ENCODE measurements at places on chromosomes 12 and 14.

DNA sequence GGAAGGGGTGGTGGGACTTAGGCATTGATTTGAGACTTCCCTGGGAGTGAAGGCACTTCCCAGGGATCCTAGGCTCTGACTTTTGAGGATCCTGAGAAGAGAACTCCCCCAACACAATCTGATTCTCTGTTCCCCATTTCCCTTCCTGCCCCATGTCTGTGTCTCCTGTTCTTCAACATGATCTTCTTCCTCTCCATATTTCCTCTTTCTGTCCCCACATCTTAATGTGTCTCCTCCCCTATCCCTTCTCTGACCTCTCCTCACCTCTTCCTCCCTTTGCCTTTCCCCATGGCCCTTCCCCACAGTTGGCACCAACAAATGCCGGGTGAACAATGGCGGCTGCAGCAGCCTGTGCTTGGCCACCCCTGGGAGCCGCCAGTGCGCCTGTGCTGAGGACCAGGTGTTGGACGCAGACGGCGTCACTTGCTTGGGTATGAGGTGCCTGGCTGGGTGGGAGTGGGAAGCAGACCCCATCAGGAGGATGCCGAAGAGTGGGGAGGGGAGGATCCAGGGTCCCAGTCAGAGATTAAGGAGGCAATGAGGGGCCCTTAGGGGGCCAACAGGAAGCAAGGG, 15.2 kb upstream of the LRP1-AS start:
- no peak overlapping the region for H3K4me3 ChIP-seq
- no peaks in the 10 kb centered on the region for H3K4me1 ChIP-seq
- no peak overlapping the region for H3K27ac ChIP-seq
- no peak for DNase-seq
- no peaks in the 10 kb centered on the region for H3K36me3 ChIP-seq
- no peaks in the 10 kb centered on the region for H3K27me3 ChIP-seq

- H3K36me3 ChIP-seq, result no peaks in the 10 kb centered on the region
- no peak overlapping the region for H3K27ac ChIP-seq
- peaks cover 3% of the 10 kb centered on the region for H3K27me3 ChIP-seq
- H3K4me1 ChIP-seq, result no peaks in the 10 kb centered on the region
- DNase-seq, result no peak
These were observed 18.8 kb downstream of the CEP170B start for GRCh38 chr14:104883681-104884361.

DNA sequence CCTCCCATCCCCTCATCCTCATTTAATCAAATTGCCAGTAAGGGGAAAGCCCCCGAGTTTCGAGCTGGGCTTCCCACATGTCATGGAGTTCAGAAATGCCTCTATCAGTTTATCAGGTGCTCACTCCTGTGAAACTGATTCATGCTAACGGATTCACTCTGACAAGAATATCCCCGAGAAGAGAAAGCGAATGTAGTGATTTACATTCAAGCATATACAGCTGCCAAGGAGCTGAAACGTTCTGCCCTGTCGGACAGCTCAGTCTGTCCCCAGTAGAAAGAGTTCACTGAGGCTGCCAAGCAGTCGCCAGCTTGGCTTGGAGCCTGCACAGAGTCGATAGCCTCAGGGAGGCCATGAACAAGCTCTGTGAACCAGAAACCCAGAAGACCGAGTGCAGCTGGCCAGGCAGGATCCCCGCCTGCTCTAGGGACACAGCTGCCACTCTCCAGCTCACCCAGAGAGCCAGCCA, 88.4 kb downstream of the TMCC3 start:
- no peaks in the 10 kb centered on the region for H3K36me3 ChIP-seq
- H3K27ac ChIP-seq, result no peak overlapping the region
- no peak for DNase-seq
- H3K4me3 ChIP-seq, result no peak overlapping the region
- peaks cover 4% of the 10 kb centered on the region for H3K4me1 ChIP-seq

GRCh38 chr12:49111206-49111605, 559 bp upstream of the LMBR1L start:
- peaks cover 6% of the 10 kb centered on the region for H3K36me3 ChIP-seq
- peak overlapping the region; percentile 86 for H3K27ac ChIP-seq
- H3K4me1 ChIP-seq, result peaks cover 25% of the 10 kb centered on the region
- DNase-seq, result no peak
- H3K4me3 ChIP-seq, result peak overlapping the region; percentile 91

DNA sequence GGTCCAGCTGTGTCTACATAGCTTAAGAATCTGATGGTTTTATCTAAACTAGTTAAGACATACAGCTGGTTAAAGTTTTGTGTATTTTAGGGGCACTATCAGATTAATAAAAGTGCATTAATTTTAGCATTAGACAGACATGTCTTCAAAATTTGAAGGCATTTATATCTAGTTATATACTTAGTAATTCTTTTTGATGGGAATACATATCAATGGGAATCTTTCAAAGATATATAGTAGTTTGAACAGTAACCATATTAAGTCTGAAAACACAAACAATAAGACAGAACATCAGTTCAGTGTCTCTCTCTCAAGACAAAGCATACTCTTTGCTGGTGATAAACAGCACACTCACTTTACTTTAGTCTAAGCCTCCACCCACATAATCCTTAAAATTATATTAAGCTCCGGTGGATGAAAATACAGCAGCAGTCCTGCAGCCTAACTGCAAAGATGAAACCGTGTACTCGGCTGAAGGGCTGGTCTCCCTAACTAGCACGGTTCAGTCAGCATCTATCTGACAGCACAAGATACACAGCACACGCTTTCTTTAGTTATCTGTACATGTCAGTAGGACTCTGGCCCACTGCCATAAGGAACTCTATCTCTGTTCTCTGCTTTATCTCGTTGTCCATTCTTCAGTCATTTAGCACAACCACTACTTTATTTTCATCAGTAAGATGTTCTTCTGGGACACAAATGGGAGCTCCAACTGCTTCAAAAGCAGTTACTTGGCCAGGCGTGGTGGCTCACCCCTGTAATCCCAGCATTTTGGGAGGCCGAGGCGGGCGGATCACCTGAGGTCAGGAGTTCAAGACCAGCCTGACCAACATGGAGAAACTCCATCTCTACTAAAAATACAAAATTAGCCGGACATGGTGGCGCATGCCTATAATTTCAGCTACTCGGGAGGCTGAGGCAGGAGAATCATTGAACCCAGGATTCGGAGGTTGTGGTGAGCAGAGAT, 80.5 kb downstream of the MED13L start:
- H3K4me3 ChIP-seq, result no peak overlapping the region
- no peaks in the 10 kb centered on the region for H3K27me3 ChIP-seq
- DNase-seq, result no peak

- peak within 1 kb of the TSS; percentile 78 for H3K4me3 ChIP-seq
- H3K27ac ChIP-seq, result no peak within 1 kb of the TSS
- H3K27me3 ChIP-seq, result no peaks in the 10 kb centered on the region
- H3K4me1 ChIP-seq, result peaks cover 26% of the 10 kb centered on the region
- DNase-seq, result no peak
These were observed at the start of gene RAB15 for GRCh38 chr14:64971943-64972791. Gene RAB15 (minus strand): TSS chr14:64972336. CDS start chr14:64972076, 260 bp downstream.

GRCh38 chr14:53127832-53128231, 25.3 kb downstream of the DDHD1 start:
- no peaks in the 10 kb centered on the region for H3K36me3 ChIP-seq
- no peak overlapping the region for H3K27ac ChIP-seq

- H3K4me3 ChIP-seq, result no peak overlapping the region
- H3K4me1 ChIP-seq, result no peaks in the 10 kb centered on the region
- H3K27me3 ChIP-seq, result no peaks in the 10 kb centered on the region
- DNase-seq, result no peak
- H3K36me3 ChIP-seq, result no peaks in the 10 kb centered on the region
These were observed 16.5 kb upstream of the IFT81 start for GRCh38 chr12:110107369-110108281.

DNA sequence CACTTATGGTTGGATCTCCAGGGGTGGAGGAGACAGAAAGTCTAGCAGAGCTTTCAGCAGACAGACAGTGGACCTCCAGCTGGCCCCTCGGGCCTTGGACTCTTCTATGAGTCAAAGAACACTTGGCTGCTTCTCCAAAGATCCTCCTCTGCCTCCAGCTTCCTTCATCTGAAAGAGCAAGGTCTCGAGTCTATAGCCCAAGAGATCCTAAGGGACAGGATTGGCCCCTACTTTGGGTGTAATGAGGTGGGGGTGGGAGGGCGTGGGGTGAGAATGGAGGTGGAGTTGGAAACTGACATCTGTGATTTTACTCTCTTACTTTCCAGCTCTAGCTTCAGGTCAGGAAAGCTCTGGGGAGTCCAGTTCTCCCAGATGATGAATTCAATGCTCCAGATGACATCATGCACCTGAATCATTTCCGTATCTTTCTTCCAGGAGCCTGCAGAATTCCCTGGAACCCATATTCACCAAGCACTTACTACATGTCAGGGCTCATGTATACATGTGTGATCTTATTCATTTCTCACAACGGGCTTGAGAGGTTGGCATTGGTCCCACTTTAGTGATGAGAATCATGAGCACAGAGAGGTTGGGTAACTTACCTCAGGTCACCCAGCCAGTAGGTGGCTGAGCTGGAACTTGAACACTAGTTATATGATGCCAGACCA, 10.2 kb upstream of the PGF start:
- H3K4me1 ChIP-seq, result peaks cover 25% of the 10 kb centered on the region
- no peak for DNase-seq
- H3K27ac ChIP-seq, result no peak overlapping the region
- H3K27me3 ChIP-seq, result no peaks in the 10 kb centered on the region

DNA sequence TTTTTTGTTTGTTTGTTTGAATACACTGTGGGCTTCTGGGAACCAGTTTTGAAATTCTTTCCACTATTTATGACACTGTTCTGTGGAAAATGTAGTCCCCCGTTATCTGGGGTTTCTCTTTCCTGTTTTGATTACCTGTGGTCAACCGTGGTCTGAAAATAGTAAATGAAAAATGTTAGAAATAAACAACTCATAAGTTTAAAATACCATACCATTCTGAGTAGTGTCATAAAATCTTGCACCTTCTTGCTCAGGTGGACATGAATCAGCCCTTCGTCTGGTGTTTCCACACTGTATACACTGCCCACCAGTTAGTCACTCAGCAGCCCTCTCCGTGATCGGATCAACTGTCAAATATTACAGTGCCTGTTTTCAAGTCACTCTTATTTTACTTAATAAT, 5.1 kb upstream of the PAPOLA start:
- DNase-seq, result no peak
- no peaks in the 10 kb centered on the region for H3K27me3 ChIP-seq
- no peaks in the 10 kb centered on the region for H3K36me3 ChIP-seq
- H3K4me3 ChIP-seq, result no peak overlapping the region
- no peak overlapping the region for H3K27ac ChIP-seq
- H3K4me1 ChIP-seq, result peaks cover 5% of the 10 kb centered on the region

- no peak overlapping the region for H3K4me3 ChIP-seq
- H3K27ac ChIP-seq, result no peak overlapping the region
- peaks cover 41% of the 10 kb centered on the region for H3K4me1 ChIP-seq
- no peaks in the 10 kb centered on the region for H3K27me3 ChIP-seq
- DNase-seq, result no peak
These were observed 203.7 kb downstream of the ETV6 start for GRCh38 chr12:11853126-11853525.

- no peaks in the 10 kb centered on the region for H3K27me3 ChIP-seq
- H3K4me1 ChIP-seq, result no peaks in the 10 kb centered on the region
- H3K4me3 ChIP-seq, result no peak overlapping the region
- no peaks in the 10 kb centered on the region for H3K36me3 ChIP-seq
- DNase-seq, result no peak
These were observed 543.1 kb downstream of the LRFN5 start for GRCh38 chr14:42149609-42150261.

- peaks cover 13% of the 10 kb centered on the region for H3K27me3 ChIP-seq
- H3K4me1 ChIP-seq, result peaks cover 10% of the 10 kb centered on the region
- DNase-seq, result peak; percentile 77
- no peaks in the 10 kb centered on the region for H3K36me3 ChIP-seq
- peak overlapping the region; percentile 29 for H3K4me3 ChIP-seq
- H3K27ac ChIP-seq, result no peak overlapping the region
These were observed 18.0 kb upstream of the CACNA1C start for GRCh38 chr12:2034633-2035430.

DNA sequence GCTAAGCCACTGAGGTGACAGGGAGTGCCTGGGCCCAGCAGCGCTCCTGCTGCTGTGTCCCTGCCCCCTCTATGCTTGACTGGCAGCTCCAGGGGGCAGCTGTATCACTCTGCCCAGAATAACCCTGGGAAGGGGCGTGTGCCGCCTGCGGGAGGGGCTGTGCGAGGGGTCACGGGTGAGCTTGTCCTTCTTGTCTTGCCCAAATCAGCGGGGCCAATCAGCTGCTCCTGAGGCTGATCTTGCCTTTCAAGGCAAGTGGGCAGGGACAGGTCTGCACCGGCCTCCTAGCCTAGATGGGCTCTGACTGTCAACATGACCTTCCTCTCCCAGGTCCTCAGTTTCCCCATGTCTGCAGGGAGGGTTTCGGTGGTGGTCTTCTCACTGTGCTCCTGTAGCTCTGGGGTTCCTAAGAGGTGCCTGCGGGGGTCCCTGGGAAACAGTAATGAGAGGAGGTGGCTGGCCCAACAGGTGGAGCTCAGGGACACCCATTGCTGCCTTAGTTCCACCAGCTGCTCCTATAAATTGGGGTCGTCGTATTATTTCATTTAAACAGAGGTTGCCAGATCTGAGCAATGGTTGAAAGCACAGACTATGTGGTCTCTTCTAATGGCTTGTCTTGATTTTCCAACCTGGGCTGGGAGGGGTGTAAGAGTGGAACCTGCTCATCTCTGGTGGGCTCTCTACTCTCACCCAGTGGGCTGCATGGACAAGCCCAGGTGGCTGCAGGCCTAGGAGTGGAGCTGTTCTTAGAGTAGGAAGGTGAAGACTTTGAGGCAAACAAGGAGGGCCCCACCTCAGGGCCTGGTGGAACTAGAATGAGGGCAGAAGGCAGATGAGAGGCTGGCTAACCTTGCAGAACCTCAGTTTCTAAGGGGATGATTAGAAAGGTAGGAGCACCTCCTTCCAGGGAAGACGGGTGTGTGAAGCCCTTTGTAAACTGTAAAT, 11.7 kb downstream of the RTL1 start:
- no peaks in the 10 kb centered on the region for H3K36me3 ChIP-seq
- H3K4me1 ChIP-seq, result no peaks in the 10 kb centered on the region
- no peaks in the 10 kb centered on the region for H3K27me3 ChIP-seq
- H3K27ac ChIP-seq, result no peak overlapping the region
- H3K4me3 ChIP-seq, result no peak overlapping the region
- no peak for DNase-seq

GRCh38 chr12:71536279-71536938, 96.8 kb downstream of the LGR5 start:
- H3K4me3 ChIP-seq, result no peak overlapping the region
- DNase-seq, result no peak
- no peak overlapping the region for H3K27ac ChIP-seq

- no peak overlapping the region for H3K27ac ChIP-seq
- no peaks in the 10 kb centered on the region for H3K27me3 ChIP-seq
- no peak overlapping the region for H3K4me3 ChIP-seq
- H3K36me3 ChIP-seq, result peaks cover 17% of the 10 kb centered on the region
- peaks cover 11% of the 10 kb centered on the region for H3K4me1 ChIP-seq
These were observed 15.4 kb upstream of the SELPLG start for GRCh38 chr12:108649126-108649525.

- no peak overlapping the region for H3K4me3 ChIP-seq
- H3K27me3 ChIP-seq, result no peaks in the 10 kb centered on the region
- H3K4me1 ChIP-seq, result no peaks in the 10 kb centered on the region
- peak overlapping the region; percentile 43 for H3K27ac ChIP-seq
- no peaks in the 10 kb centered on the region for H3K36me3 ChIP-seq
These were observed 57.5 kb upstream of the PTGR2 start for GRCh38 chr14:73794146-73794545.
